ENCODE measurements at places on chromosomes 11 and 22.

DNA sequence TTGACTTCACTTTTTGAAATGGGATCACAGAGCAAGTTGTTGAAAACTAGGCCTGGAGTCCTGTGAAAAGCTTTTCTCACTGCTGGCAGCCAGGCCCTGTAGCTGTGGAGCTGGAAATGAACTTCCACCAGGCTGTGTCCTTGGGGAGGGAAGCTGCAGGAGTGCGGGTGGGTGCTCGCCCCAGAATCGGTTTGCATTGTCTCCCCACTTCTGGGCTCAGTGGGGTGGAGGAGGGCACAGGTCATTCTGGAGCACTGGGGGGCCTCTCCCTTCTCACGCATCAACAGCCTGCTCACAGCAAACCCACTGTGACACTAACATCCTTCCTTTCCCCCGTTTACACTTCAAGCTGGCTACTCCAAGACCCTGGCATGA lies 15.2 kb downstream of the GLB1L2 start:
- no peak for DNase-seq

DNA sequence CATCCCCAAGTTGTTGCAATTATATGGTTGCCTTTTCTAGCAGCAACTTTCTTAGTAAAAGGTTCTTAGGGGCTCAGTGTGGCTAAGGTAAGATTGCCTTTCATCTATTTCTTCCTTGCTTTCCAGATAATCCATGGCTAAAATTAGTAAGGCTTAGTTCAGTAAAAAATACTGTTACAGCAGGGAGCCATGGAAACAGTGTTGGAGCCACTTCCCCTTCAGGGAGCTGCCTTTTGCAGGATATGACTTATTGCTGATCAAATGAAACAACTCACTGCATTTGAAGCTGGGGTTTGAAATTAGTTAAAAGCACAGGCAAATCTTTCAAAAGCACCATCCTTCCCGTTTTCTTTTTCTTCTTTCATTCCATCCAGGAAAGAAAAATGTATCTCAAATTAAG lies 184.3 kb downstream of the C11orf87 start:
- DNase-seq: no peak

DNA sequence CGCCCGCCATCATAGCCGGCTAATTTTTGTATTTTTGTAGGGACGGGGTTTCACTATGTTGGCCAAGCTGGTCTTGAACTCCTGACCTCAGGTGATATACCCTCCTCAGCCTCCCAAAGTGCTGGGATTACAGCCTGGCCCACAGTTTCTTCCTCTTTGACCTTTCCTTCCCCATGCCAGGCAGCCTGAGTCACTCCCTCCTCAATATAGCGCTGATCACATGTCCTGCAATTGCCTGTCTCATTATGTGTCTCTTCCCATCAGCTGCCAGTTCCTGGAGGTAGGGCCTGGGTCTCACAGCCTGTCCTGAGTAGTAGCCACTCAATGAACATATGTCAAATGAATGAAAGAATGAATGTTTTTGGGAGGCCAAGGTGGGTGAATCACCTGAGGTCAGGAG lies 43.0 kb upstream of the CCDC134 start:
- DNase-seq: no peak

DNA sequence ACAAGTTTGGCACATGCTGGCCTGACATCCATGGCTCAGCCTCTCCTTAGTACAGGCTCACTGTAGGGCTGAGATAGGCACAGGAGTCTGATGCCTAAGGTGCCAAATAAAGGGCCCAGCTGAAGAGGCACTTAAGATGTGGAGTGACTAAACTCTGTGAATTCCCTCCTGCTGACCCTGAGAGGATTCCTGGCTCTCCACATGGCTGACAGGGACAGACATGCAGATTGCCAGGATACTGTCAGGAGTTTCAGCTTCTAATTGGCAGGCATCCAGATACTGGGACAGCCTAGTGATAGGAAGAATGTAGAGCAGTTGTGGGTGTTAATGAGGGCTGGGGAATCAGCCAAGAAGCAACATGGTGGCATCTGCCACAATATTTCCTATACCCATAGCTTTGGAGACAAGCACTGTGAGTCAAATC lies 558.7 kb downstream of the INSC start:
- peak; percentile 67 for DNase-seq

GRCh38 chr11:74085542-74085892 lies 76.6 kb upstream of the UCP3 start:
- no peak for DNase-seq

DNA sequence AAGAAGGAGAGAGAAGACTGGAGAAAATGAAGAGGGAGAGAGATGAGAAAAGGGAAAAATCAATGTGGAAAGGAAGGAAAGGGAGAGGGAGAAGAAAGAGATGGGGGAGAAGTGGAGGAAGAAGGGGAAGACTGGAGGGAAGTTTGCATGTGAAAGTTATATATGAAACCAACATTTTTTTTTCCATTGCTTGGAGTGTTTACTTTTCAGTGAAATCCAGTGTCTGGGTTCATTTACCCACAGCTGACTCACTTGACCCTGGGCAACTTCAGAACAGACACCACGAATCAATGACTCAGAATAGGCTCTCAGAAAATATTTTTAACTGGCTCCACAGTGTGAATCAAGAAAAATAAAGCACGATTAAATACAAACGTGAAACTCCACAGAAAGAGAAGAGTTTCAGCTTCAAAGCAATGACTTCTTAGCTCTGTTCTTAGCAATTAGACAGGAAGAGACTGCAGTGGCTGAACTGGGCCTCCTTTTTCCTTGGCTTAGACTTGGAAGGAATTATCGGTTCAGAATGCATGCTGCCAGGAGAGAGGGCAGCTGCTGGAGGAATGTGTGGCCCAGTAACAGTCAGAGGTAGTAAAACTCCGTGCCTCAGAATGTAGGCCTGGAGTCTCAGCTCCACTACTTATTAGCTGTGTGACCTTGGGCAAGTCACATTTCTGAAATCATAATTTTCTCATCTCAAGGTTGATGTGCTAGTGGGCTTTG lies 237.5 kb downstream of the MIAT start:
- DNase-seq: no peak

DNA sequence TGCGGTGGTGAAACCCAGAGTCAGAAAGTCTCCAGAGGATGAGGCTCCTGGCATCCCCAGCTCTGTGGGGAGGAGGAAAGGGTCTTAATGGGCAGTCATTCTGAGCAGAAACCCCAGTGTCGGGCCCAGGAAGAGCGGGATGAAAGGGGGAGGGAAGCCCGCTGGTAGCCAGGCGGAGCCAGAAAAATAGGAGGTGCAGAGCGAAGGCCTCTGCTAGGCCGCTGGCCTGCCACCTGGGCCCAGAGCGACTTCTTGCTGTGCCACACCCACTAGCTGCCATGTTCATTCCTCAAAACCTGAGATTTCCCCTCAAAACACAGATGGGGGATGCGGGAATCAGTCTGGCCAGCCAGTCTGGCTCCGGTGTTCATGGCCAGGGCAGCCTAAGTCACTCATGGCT lies 650 bp upstream of the POU2AF3 start:
- DNase-seq: no peak

DNA sequence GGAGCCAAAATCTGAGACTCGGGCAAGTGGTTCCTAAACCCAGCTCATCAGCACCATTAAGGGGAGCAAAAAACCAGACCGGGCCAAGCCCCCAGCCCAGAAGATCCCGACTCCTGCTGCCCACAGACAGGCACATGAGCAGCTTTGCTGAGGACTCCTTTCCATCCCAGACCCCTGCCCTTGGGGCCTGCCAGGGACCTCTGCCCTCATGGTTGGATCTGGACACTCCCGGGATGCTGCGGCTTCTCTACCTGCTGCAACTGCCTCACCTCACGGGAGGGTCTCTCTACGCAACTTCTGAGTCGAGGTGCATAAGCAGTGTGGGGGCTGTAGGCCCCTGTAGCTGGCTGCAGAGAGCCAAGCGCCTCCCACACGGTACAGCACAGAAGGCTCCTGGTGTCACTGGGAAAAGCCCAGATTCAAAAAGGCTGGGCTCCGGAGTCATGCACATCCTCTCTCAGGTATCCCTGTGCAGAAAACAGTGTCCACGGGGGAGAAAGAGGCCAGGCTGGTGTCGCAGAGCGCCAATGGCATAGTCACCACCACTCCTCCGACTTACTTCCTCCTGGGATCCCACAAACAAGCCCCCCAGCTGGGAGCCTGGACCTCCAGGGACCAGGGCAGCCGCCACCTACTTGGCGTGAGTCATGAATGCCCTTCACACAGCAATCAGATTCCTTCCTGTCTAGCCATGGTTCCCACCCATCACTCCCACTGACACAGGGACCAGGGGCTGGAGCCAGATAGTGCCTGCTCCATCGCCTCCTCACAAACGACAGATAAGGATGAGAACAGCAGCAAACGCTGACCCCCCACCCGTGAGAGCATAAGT lies 122.1 kb downstream of the BCR start:
- no peak for DNase-seq

DNA sequence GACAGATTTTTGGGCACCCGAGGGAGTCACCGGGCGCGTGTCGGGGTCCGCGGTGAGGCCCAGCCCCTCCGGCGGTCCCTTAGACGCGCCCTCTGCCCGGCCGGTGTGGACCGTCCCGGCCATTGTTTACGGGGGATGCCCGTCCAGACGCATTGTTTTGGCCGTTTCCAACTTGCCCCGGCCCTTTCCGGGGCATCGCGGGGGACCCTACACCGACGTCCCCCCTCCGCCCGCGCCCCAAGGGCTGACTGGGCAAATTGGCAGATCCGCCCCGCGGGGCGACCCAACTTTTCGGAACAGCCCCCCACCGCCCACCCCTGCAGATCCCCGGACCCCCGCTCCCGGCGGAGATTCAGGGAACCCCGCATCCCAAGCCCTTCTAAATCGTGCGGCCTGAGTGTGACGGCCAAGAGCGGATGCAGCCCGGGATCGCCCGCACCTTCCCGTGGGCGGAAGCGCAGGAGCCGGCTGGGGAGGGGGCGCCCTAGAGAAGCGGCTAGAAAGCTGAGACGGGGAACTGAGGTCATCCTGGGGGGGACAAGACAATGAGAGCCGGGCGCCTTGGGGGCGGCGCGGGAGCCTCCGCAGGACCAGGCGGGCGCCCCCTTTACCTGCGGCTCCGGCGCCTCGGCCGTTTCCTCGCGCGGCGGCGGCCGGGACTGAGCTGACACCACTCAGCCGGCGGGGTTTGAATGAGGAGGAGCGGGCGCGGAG lies 17.1 kb upstream of the CCT8L2 start:
- DNase-seq: no peak

- DNase-seq: no peak
Observed at GRCh38 chr11:63563201-63564055, at the start of gene PLAAT2. PLAAT2 (minus strand) TSS chr11:63563379; CDS start chr11:63563324, 55 bp downstream.

GRCh38 chr11:39932966-39933365 lies 1526.5 kb downstream of the LRRC4C start:
- DNase-seq: no peak

DNA sequence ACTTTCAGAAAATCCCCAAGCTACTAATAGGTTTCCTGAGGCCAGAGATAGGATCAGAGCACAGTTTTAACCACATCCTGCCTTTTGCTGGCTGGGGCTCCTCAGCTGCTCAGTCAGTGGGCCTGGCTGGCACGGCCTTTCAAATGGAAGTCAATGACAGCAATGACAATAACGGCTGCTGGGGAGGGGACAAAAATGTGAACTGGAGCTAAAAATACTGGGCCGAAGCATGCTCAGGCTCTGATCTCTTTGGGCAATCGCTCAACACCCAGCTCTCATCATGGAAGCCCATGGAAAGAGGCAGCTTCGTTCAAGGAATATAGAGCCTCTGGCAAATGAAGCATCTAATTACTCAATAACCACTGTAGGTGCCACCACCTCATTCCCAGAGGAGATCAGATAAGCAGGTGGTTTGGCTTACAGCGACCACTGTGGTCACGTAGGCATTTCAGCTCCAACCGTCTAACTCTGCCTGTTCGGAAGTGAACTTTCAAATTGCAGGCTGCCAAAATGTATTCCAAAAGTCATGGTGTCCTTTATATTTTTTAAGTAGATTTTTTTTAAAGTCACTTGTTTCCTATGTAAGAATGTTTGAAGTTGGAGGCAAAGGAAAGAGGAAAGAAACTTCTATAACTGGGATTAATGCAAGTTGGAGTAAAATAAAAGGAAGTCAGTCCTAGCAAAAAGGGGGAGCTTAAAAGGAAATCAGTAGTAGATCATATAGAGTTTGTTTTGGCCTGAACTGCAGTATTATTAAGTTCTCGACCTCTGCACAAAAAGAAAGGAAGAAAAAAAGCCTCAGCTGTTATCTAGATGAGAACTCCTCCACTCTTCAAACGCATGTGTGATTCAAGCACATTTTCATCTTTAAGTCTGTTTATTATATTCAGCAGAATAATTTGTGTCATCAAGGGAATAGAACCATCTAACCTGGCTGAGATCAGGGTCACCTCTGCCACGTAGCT lies 14.1 kb downstream of the WT1 start:
- DNase-seq: no peak

DNA sequence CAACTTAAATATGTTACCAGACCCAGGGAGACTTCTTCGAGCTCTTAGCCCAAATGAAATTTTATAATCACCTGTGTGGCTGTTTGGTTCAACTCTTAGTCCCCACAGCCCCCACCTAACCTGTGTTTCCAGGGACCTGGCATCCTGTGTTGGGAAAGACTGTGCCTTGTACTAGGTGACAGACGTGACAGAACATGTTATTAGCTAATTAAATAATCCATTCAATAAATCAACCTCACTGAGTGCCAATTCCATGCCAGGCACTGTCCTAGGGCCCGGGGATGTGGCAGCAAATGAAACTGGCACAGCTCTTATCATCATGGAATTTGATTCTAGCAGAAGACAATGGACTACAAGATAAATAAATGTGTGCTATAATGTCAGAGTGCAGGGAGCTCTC lies 431.9 kb downstream of the MIAT start:
- no peak for DNase-seq

GRCh38 chr11:72779495-72780128 lies 14.2 kb downstream of the STARD10 start:
- no peak for DNase-seq

GRCh38 chr22:19504900-19505734 lies 19.1 kb downstream of the CLDN5 start:
- DNase-seq: no peak

GRCh38 chr11:125995313-125995712 lies 49.5 kb downstream of the VSIG10L2 start:
- no peak for DNase-seq

DNA sequence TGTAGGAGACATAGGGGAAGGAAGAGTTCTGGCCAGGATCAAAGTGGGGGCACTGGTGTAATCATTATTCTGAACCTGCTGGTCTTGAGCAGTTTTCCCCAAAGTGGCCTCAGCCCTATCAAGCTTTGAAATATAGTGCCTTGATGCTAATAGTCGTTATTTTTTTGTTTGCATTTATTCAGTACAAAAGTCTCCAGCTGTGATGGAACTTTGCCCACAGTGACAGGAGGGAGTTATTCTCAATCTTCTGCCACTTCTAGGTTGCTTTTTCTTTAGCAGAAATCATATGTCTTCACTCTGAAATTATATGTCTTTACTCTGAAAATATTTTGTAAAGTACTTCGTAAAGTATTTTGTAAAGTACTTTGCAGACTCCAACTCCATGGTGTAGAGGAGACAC lies 93.1 kb downstream of the FAT3 start:
- DNase-seq: no peak

- peak; percentile 76 for DNase-seq
Observed at GRCh38 chr11:131696690-131697089, 326.3 kb downstream of the NTM start.

- no peak for DNase-seq
Observed at GRCh38 chr11:68581439-68581838, 102.9 kb upstream of the GAL start.

- DNase-seq: no peak
Observed at GRCh38 chr11:126411971-126412381, 56.5 kb downstream of the ST3GAL4 start.
